ENCODE measurements at places on chromosomes 16 and 17.

DNA sequence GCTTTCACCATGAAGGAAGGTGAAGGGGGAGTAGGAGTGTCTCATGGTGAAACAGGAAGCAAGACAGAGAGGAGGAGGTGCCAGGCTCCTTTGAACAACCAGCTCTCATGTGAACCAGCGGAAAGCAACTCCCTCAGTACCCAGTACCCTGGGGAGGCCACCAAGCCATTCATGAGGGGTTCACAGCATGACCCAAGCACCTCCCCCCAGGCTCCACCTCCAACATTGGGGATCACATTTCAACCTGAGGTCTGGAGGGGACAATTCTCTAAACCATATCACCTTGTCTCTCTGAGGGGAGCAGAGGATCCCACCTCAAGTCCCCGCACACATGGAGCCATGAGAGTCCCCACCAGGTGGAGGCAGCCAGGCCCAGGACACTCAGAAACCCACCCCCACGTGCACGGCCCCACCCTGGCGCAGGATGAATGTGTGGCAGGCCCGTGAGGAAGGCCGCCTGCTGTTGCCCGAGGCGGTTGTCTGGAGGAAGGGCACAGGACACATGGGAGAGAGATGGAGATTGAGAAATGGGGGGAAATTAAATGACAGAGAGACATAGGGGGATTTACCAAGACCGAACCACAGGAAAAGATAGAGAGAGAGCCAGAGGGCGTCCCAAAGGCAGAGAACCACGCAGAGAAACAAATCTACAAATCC is 85.9 kb downstream of the TMEM132E start:
- no peak for DNase-seq

DNA sequence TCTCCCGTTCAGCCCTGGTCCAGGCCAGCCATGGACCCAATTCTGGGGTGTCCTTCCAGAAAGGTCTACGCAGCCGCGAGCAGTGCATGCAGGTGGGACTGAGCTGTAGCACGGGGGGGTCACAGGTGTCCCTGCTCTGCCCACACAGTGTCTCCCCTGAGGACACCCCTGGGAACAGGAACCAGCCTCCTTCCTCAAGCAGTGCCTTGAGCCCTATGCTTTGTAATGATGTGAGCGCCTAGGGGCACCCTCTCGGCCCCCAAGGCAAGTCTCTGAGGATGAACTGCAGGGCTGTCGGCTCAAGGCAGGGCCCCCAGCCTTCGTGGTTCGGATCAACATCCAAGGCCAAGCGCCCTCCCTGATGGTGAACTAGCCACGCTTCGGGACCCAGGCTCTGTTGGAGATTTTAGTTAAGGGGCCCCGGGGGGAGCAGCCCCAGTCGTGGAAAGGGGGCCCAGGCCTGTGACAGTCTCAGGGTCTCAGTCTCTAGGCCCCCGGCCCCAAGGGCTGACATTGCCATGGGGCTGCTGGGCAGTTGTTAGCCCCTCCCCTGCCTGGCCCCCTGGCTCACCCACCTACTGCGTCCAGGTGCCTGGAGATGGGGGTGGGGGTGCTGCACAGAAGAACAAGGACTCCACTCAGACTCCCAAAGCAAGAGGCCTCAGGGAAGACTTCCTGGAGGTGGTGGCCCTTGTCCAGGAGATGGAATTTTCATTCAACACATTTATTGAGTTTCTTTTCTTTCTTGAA is 2.3 kb downstream of the IL17C start:
- no peak for DNase-seq

GRCh38 chr17:49585422-49586027 is 9.9 kb downstream of the NXPH3 start:
- no peak for DNase-seq

GRCh38 chr16:11091021-11091785 is 146.8 kb downstream of the CLEC16A start:
- DNase-seq = no peak

GRCh38 chr16:68287276-68288251 is 23.2 kb downstream of the SLC7A6OS start:
- DNase-seq = peak; percentile 76

DNA sequence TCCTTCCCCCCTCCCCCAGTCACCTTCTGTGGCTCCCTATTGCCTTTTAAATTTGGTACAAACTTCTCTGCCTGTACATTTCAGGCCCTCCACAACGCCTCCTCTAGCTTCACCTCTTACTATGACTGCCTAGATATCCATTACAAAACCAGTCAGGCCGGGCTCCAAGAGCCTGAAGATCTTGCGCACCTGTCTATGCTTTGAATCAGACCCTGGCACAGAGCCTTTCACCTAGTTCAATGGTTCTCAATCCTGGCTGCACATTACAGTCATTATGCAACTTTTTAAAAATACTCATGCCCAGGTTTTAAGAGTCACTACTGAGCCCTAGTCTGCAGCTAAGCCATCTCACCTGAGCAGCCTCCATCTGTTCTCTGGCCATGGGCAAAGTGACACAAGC is 1.6 kb upstream of the GAS7 start:
- no peak for DNase-seq

- DNase-seq = no peak
Measured at GRCh38 chr16:88337021-88337420, 45.7 kb upstream of the ZNF469 start.

- DNase-seq = no peak
Measured at GRCh38 chr16:85998868-85999729, 100.1 kb downstream of the IRF8 start.

GRCh38 chr17:700504-701094 is 14.0 kb downstream of the VPS53 start:
- DNase-seq = no peak

DNA sequence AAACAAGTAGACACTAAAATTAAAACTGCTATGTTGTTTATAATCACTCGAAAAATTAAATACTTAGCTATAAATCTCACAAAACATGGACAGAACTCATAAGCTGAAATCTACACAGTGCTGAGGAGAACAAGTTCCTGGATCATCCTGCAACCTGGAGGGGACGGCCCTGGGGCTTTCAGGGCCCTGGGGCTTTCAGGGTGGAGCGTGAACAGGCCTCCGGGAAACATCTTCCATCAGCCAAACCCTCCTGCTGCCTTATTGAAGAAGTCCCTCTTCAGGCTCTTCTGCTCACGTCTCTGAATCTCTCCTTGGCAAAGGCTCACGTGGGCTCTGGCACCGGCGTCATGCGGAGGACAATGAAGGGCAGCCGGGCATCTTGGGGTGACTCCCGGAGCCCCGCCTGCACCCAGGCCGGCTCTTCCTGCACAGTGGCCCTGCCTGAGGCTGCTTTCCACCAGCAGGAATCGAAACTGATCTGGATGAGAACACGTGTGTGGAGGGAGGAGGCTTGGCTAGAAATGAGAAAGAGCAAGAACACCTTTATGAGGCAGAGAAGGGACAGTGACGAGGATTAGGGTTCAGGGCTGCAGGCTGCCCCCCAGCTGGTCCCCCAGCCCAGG is 127.3 kb downstream of the CDRT15L2 start:
- no peak for DNase-seq

DNA sequence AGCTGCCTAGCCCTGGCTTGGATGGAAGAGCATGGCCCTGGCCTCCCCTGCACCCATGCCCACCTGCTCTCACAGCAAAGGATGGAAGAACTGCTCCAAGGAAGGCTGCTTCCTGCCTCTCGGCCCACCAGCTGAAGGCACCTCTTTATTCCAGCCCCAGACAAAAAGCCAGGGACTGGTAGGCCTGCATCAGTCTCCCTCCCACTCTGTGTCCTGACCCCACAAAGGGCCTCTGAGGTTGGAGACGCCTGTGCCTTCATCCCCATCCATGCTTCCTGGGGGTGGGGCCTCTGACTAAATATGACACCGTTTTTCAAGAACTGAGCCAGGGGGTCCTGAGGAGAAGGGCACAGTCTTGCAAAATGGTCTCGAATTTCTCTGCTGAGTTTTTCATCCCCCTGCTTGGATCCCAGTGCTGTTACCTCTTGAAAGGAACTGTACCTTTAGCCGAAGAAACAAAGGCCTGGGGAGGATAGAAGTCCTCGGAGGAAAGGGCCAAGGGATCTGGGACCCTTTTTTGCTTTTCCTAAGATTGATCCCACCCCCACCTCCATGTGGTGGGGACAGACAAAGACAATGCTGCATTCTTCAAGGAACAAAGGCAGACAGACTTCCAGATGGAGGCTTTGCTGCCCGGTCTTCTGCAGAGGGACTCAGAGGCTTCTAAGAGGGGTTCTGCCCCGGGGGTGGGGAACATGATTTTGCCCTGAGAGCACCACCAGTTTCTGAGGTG is 5.2 kb downstream of the C17orf50 start:
- no peak for DNase-seq

DNA sequence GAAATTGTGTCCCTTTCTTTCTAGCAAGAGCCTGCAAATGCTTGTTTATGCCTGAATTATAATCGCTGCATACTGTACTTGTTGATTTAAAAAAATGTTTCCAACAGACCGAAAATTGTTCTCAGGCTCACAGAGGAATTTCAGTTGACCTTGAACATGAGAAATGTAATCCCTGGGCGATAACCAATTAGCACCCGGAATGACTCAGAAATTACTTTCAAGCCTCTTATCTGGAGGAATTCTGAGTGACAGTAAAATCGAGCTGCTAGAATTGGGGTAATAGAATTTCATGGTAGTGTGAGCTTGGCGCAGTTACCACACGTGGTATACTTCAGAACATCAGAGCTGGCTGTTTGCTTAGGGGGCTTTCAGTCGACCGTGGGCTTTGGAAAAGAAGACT is 139.1 kb upstream of the CACNG3 start:
- DNase-seq = no peak

DNA sequence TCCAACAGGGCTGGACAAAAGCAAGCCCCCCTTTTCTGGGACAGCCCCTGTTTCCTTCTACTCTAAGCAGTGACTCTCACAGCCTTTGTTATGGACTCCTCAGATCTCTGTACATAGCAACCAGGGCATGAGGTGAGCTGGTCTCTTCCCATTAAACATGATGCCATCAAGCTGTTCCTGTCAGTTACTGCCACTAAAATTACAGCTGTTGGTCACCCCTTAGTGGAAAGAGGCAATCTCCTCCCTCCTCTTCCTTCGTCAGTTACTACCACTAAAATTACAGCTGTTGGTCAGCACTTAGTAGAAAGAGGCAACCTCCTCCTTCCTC is 95.2 kb upstream of the SMIM36 start:
- DNase-seq = no peak

GRCh38 chr17:8542599-8543502 is 87.7 kb downstream of the MYH10 start:
- no peak for DNase-seq

- no peak for DNase-seq
Measured at GRCh38 chr16:12271006-12271405, 294.5 kb downstream of the SNX29 start.

GRCh38 chr17:2706911-2707510 is 4.6 kb downstream of the CLUH start:
- DNase-seq = no peak

DNA sequence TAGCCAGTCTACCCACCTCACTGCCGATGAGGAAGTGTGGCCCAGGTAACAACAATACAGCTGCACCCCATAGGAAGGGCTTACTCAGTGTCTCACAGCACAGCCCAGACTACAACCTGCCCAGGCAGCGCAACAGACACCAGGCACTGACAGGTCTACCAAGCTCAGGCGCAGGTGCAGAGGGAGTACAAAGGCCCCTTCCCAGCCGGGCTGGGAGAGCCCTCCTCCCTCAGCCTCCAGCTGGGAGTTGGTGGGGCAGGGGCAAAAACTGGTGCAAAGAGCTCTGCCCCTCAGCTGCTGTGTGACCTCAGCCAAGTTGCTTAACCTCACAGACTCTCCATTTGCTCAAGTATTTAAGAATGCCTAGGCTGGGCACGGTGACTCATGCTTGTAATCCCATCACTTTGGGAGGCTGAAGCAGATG is 112.6 kb upstream of the LHX1 start:
- no peak for DNase-seq

GRCh38 chr16:16110111-16110490 is 113.2 kb downstream of the ABCC6 start:
- no peak for DNase-seq

DNA sequence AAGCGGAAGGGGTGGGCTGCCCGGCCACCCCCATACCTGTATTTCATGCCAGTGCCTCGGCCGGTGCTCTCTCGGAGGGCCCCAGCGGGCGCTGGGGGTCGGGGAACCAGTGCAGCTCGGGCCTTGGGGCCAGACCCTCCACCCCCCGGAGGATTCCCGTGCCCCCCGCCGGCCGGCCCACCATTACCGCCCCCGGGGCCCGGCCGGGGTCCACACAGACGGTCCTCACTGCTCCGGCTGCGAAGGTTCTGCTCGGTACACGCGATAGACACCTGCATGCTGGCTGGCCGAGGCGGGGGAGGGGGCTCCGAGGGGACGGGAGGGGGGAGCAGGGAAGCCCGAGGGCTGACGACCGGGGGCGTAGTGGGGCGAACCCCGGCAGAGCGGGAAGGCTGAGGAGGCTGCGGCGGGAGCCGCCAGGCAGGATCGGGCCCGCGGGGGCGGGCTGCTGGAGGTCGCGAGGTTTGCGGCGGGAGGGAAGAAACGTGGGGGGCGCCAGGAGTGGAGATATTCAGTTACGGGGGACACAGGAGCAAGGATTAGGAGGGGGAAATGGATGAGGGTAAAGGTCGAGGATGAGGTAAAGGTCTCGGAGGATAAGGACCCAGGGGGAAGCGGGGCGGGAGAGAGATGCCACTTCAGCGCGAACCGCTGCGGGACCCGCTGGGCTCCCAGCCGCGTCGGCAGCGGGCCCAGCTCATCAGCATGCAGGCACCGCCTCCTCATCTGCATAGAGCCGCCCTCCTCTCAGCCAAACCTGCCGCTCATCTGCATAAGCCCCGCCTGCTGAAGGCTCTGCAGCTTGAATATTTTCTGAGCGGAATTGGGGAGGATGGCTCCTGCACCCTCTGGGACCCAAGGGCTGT is at the start of gene KCNAB3:
Gene KCNAB3 (minus strand): TSS at position 699 of the 866 bp plus-strand sequence. CDS start 421 bp downstream, at position 278.
- DNase-seq = no peak

DNA sequence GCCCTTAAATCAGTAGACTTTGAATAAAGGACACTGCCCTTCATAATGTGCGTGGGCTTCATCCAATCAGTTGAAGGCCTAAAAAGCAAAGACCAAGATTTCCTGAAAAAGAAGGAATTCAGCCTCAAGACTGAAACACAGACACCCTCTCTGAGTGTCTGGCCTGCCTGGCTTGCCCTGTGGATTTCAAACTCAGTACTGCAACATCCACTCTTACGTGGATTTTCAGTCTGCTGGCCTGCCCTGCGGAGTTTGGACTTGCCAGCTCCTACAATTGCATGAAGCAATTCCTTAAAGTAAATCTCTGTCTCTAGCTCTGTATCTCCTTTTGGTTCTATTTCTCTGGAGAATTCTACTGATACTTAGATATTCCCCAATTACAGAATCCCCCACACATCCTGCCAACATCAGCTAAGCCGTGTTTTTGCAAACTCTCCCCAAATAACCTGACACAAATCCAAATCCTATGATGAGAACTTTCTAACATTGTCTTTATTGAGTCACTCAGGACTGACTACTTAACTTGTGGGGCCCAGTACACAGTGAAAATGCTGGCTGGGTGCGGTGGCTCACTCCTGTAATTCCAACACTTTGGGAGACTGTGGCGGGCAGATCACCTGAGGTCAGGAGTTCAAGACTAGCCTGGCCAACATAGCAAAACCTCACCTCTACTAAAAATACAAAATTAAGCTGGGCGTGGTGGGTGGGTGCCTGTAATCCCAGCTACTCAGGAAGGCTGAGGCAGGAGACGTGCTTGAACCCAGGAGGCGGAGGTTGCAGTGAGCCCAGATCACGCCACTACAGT is 7.2 kb upstream of the TNFRSF17 start:
- DNase-seq = no peak
